ENCODE measurements at places on chromosomes 3 and 15. TPM values are rescaled to one million over a fixed set of nuclear protein-coding genes. Genes with fewer than 3 reads are reported as not detected.

Gene CFAP161
- 0.43 TPM for polyA plus RNA-seq

Gene CTXND1
- polyA plus RNA-seq, result 11.0 TPM

Gene SPATA12
- 0.22 TPM for polyA plus RNA-seq

Gene SI
- polyA plus RNA-seq, result not detected

Data from left kidney (tissue), 8 donors.